ENCODE measurements at places on chromosomes 2 and 18.

DNA sequence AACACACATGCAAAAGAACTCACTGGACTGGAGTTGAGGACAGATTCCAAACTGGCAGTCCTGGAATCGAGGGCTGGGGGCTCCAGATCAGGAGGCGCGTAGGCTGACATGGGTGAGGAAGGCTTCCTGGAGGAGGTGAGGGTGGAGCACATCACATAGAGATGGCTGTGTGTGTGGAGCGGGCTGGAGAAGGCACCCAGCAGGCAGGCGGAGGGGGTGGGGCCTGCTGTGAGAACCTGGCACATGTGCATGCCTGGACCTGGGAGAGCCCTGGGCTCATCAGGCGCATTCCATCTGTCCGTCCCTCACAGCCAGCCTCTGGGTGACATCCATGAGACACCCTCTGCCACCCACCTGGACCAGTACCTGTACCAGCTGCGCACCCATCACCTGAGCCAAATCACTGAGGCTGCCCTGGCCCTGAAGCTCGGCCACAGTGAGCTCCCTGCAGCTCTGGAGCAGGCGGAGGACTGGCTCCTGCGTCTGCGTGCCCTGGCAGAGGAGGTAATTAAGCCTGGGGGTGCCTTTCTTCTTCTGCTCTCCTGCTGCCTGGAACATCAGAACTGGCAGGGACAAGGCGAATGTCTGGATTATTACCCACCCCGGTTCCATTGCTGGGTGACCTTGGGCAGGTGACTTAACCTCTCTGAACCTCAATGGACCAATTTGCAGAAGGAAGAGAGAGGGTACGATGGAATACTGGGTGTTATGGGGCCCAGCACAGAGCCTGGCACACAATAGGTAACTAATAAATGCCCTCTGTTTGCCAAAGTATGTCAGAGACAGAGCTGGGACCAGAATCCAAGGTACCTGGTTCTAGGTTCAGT, 108.3 kb downstream of the DYSF start:
- no peak for DNase-seq

GRCh38 chr2:23426263-23426905, 41.4 kb downstream of the KLHL29 start:
- peak; percentile 46 for DNase-seq

- DNase-seq = no peak
Observed at GRCh38 chr2:207472343-207473048, 57.3 kb upstream of the CREB1 start.

- DNase-seq = peak; percentile 21
Observed at GRCh38 chr2:124316881-124317605, 292.0 kb downstream of the CNTNAP5 start.

GRCh38 chr2:239576784-239577685, 176.2 kb upstream of the HDAC4 start:
- DNase-seq = peak; percentile 45

DNA sequence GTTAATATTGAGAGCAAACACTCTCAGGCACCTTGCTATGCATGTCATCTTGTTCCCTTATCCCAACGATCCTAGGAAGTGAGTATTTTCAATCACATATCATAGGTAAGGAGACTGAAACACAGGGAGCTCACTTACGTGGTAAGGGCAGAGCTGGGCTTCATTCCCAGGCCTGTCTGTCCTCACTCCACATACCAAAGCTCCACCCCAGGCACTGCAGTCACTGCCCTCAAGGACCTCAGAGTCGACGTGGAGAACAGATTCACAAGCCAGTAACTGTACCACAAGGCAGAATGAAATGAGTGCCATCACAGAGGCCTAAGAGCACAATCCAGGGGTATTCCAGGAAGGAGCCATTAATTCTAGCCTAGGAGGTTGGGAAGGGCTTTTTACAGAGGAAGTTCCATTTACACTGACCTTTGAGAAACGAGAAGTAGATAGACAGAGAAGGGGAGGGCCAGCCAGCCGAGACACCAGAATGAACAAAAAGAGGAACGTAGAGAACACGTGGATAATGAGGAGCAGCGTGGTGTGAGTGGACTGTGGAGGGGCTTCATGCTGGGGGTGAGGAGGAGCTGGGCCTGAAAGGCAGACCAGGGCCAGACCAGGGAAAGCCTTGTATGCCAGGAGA, 48.6 kb downstream of the KIAA2012 start:
- DNase-seq = no peak

DNA sequence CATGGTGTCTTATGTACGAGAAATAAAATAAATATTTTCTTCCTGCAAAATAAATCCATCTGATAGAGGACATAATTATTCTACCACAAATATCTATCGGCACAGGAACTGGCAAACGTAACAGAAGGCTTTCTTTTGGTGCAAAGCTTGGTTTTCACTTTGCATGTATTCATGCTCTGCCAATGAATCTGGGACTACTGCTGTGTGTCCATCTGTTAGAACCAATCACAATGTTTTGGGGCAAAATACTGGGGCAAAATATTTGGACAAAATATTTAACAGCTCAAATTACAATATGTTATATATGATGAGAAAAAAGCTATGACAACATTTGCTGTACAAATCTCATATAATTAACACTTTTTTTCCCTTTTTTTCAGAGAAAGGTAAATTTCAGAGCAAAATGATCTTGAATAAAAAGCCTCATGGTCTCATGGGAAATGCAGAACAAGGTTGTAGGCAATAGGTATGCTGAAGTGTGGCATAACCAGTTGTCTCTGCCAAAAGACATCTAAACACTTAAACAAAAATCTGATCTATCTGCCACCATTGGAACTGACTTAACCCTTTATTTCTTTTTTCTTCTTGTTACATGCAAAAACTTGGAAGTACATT, 923.2 kb downstream of the CPS1 start:
- DNase-seq = no peak

DNA sequence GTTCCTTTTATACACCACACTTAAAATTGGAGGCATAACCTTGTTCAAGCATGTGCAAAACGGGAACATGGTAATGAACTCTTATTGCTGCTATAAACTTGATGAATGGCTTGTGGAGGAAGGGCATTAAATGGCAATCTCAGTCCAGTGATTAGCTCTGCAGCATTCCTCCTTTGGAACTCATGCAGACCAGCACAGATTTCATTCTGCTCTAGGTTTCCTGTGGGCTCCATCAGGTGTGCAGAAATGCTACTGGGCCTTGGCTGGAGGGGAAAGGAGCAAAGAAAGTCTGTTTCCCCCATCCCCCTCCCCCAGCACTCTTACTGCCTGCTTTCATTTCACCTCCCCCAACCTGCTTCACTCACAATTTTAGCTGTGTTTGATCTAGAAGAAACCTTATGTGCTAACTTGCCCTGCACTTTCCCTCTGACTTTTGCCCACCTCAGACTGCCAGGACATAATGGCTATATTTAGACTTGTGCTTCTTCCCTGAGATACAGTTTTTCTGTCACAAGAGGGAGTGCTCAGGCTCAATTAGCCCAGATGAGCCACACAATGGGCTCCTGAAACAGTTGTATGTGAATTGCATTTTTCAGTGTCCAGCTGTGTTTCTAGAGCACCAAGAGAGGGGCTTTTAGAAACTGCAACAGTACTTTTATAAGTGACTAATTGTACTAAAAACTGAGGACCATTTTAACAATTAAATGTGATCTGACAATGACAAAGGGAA, 109.8 kb downstream of the FSHR start:
- no peak for DNase-seq

- DNase-seq = no peak
Observed at GRCh38 chr2:98334439-98335078, 11.7 kb upstream of the CNGA3 start.

- DNase-seq = no peak
Observed at GRCh38 chr2:74599676-74600075, 45.2 kb downstream of the DOK1 start.

- peak; percentile 26 for DNase-seq
Observed at GRCh38 chr18:57898506-57899124, 95.5 kb upstream of the ATP8B1 start.

DNA sequence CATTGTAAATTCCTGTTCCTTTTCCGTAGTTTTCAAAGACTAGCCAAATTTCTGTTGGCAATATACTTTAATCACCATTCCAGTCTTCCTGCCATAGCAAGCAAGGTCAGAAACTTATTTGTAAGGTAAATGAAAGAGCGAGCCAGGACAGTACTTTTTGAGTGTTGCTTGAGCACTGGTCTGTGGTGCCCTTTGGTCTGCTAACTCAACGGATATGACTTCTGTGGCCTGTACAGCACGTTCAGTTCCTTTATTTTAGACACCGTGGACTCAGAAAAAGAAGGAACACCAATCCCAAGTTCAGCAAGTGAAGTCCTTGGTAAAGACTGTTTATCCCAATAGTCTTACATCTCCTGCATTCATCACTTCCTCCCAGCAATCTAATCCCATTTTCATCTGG, 166.3 kb downstream of the MYO1B start:
- no peak for DNase-seq

DNA sequence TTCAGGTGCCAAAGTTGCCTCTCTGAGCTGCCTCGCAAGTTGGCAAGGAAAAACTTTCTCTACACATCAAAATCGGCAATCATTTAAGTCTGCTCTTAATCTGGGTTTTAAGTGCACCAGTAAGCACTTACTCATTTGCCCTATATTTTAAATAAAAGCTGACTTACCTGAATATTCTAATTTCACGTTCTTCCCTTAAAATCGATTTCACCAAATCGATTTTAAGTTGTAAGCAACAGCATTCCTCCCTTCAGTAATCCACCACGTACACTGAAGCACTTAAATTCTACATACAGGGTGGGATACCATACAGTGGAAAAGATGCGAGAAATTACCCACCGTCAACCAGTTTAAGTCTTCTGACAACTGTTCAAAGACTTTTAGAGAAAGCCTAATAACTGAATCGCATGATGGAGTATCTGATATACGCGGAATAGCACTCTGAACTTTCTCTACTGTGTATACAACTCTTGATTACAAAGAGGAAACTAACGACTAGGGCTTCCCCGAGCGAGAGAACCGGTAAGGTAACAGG, 1.6 kb downstream of the PPP3R1 start:
- no peak for DNase-seq

DNA sequence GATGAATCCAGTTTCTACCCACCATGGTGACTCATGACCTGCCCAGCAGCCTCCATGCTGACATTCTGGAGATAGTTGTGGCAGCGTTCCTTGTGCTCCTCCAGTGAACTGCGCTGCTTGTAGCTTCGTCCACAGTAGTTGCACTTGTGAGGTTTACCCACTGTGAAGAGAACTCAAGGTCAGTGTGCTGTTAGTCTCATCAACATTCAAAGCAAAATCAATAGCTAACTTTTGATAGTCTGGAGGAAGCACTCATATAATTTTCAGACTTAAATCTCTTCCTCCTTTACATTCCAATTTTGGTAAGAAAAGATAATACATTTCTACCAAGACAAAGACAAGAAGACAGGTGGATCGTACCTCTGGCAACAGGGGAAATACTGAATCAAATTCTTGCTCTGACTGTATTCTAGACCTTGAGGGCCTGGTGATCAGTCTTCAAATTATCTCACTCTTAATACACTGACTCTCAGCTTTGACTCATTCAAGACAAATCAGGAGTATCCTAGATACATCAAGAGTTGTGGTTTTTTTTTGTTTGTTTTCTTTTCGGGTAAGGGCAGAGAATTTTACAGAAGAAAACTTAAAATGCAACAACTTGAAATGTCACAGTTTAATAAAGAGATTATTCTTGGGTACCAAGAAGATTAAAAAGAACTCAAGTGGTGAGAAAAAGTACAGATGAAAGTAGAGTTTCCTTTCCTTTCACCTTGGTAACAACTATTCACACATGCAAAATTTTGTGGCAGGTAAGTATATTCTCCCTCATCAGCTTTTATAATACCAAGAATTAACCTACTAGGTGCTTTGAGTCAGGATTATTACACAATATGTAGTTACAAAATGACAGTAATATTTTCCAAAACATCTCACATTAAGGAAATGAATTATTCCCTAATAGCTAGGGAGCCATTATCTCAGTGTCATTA, 129.2 kb downstream of the IKZF2 start:
- DNase-seq = no peak
